Anterior cingulate cortex (tissue), 58 donors: ENCODE measurements at places on chromosomes 4 and X.
A peak's percentile ranks its signal among the peaks of the same experiment; 100 is the strongest.

DNA sequence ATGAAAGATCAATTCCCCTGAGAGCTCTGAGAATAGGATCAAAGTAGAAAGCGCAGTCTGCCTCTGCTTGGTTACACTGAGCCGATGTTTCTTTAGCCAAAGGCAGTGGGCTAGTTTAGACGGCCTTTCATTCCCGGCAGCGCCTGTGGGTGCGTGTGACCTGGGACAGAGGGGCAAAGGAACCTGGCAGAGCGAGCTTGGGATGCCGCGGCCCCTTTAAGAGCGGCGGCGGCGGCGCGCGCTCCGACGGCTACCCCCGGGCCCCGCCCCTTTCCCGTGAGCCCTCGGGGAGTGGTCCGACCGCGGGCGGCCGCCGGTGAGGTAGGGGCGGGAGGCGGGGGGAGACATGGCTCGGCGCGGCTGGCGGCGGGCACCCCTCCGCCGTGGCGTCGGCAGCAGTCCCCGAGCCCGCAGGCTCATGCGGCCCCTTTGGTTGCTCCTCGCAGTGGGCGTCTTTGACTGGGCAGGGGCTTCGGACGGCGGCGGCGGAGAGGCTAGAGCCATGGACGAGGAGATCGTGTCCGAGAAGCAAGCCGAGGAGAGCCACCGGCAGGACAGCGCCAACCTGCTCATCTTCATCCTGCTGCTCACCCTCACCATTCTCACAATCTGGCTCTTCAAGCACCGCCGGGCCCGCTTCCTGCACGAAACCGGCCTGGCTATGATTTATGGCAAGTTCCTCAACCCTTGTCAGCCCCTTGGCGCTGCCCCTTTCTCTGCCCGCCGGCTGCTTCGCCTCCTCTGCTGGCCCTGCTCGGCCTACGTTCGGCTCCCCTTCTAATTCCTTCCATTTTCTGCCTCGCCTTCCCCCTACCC, at the start of gene SLC9A6:
TSS of gene SLC9A6 (plus strand) at position 279 of the 816 bp plus-strand sequence. CDS start at position 503, 224 bp downstream.
- peak; percentile 56 for DNase-seq

GRCh38 chrX:122622795-122623194, 561.3 kb upstream of the GRIA3 start:
- DNase-seq = no peak

DNA sequence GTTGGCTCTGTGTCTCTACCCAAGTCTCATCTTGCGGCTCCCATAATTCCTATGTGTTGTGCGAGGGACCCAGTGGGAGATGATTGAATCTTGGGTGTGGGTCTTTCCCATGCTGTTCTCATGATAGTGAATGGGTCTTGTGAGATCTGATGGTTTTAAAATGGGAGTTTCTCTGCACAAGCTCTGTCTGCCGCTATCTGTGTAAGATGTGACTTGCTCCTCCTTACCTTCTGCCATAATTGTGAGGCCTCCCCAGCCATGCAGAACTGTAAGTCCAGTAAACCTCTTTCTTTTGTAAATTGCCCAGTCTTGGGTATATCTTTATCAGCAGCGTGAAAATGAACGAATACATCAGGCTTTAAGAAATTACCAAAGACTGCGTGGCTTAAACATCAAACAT, 31.2 kb downstream of the STIM2 start:
- no peak for DNase-seq

- no peak for DNase-seq
These were observed 30.8 kb downstream of the DOK7 start for GRCh38 chr4:3493720-3494461.

- DNase-seq = no peak
These were observed 155.8 kb downstream of the TSPAN5 start for GRCh38 chr4:98502624-98503023.

- DNase-seq = no peak
These were observed 321.7 kb upstream of the FSTL5 start for GRCh38 chr4:162485486-162485885.

GRCh38 chrX:64536736-64537135, 141.5 kb upstream of the MTMR8 start:
- no peak for DNase-seq

- no peak for DNase-seq
These were observed 6.5 kb upstream of the USP46 start for GRCh38 chr4:52665592-52665991.

- DNase-seq = no peak
These were observed 1039.7 kb downstream of the RAPGEF2 start for GRCh38 chr4:160142579-160142978.

GRCh38 chrX:136623396-136623795, 24.6 kb upstream of the CD40LG start:
- no peak for DNase-seq

DNA sequence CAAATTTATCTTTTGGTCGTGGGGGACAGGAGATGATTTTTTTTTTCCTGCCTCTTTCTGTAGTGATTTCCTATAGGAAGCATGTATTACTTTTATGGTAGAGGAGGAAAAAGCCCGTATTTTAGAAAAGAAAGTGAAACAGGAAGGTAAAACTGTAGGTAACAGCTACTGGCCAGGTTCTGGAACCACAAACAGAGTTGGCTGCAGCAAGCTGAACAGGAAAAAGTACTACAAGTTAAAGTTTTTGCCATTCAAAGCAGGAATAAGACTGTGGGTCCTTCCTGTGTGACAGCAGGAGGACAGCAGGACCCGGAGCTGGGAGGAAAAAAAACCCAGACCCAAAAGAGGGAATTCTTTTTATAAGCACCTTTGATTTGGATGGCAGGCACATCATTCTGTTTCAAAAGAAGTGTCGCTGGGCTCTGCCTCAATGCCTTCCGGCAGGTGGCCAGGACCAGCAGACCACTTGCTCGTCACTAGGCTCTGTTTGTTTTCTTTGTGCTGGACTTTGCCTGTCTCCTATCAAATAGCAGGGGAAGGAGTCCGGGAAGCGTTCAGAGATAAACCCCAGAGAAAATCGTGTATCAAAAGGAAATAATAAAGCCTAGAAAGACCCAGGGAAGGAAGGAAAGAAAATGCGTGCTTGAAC, 277.9 kb downstream of the ADGRA3 start:
- no peak for DNase-seq

GRCh38 chr4:188433741-188434315, 294.6 kb downstream of the TRIML1 start:
- no peak for DNase-seq

- DNase-seq = no peak
These were observed 55.3 kb upstream of the KCNIP4 start for GRCh38 chr4:22003878-22004277.

DNA sequence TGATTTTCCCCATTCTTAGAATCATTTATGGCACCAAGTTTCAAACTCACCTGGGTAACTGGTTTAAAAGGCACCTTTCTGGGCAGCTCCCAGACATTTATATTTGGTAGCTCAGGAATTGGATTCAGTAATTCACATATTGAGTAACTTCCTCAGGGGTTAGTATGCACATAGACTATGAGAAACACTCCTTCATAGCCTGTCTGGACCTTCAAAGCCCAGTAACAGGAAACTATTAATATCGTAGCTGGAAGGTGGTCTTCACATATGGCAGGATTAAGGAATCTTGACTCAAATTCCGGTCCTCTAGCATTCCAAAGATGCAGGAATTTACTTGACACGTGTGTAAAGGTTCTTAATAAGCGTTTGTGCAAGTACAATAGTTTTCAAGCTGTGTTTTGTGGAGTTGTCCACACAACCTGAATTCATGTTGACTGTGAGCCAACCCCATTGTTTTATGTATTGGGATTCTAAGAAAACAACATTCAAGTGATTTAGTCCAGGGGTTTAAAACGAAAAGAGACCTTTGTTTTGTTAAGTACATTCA, 78.4 kb downstream of the PLS3 start:
- no peak for DNase-seq

GRCh38 chr4:5110901-5111300, 59.6 kb downstream of the STK32B start:
- no peak for DNase-seq

GRCh38 chrX:17007134-17007768, 60.8 kb downstream of the REPS2 start:
- DNase-seq = no peak

GRCh38 chr4:36716874-36717273, 435.5 kb downstream of the DTHD1 start:
- DNase-seq = no peak

- DNase-seq = no peak
These were observed 7.9 kb downstream of the C4orf17 start for GRCh38 chr4:99518601-99519295.

- no peak for DNase-seq
These were observed 28.4 kb downstream of the SMARCA1 start for GRCh38 chrX:129494887-129495286.

- DNase-seq = no peak
These were observed 7.5 kb downstream of the P2RY4 start for GRCh38 chrX:70252491-70252890.

DNA sequence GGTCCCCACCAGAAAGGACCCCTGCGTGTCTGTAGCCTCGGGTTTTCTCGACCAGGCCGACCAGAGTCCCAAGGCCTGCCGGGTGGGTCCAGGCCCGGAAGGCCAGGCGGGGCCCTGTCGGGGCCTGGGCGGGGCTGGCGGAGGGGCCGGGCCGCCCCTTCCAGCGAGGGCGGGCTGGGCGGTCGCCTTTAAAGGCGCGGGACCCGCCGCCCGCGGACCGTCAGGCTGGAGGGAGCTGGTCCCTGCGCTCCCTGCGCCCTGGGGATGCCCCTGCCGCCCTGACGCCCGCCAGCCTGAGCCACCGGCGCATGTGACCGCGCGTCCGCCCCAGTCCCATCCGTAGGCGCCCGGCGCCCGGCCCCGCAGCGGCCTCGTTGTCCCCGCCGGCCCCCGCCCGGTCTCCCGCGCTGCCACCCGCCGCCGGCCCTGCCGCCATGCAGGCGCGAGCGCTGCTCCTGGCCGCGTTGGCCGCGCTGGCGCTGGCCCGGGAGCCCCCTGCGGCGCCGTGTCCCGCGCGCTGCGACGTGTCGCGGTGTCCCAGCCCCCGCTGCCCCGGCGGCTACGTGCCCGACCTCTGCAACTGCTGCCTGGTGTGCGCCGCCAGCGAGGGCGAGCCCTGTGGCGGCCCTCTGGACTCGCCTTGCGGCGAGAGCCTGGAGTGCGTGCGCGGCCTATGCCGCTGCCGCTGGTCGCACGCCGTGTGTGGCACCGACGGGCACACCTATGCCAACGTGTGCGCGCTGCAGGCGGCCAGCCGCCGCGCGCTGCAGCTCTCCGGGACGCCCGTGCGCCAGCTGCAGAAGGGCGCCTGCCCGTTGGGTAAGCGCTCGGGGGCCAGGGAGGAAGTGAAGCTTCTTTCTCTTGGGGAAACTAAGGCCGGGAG, at the start of gene HTRA3:
TSS of gene HTRA3 (plus strand) at position 220 of the 883 bp plus-strand sequence. CDS start at position 435, 215 bp downstream.
- DNase-seq = no peak

DNA sequence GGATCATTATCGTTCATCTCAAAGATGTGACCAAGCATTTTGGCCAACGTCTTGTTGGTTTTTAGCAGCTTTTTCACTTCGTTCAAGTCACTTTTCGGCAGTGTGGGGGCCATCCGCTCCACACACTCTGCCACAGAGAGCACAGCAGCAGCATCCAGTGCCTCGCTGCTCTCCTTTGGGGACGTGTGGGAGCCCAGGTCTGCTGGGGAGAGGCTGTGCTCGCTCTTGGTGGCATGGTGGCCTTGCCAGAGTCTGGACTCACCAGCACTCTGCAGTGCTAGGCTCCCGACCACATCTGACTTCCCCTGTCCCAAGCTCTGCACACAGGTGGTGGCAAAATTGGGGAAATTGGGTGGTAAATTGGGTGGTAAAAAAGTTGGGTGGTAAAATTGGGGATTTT, 50.6 kb downstream of the GPR50 start:
- no peak for DNase-seq

DNA sequence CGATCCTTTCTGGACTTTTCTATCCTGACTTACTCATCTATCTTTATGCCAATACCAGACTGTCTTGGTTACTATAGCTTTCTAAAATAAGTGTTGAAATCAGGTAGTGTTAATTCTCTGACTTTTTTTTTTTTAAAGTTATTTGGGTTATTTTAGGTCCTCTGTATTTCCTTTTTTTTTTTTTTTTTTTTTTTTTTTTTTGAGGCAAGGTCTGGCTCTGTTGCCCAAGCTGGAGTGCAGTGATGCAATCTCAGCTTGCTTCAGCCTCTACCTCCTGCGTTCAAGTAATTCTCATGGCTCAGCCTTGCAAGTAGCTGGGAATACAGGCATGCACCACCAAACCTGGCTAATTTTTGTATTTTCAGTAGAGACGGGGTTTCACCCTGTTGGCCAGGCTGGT, 2.8 kb upstream of the NELFA start:
- DNase-seq = no peak

- no peak for DNase-seq
These were observed 657 bp downstream of the TCEAL8 start for GRCh38 chrX:103254171-103254824.

- DNase-seq = peak; percentile 17
These were observed 78.8 kb upstream of the BCOR start for GRCh38 chrX:40176351-40177116.

DNA sequence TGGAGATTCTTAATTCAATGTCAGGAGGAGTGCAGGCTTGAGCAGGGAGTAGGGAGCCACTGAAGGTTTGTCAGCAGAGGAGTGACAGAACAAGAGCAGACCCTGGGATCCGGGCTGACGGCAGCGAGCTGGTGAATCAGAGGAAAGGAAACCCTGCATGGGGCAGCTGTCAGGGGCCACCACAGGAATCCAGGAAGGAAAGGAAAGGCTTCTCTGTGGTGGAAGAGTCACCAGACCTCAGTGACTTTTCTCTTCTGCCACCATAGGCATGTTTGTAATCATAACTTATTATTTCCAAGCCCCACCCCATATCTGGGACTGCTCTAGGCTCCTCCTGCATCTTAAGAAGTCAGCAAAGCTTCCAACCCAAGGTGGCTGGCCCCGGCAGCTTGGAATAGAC, 150.9 kb downstream of the BCOR start:
- no peak for DNase-seq

- DNase-seq = no peak
These were observed 64.6 kb upstream of the PAGE1 start for GRCh38 chrX:49760290-49760890.

GRCh38 chrX:154365997-154366665, 8.3 kb downstream of the FLNA start:
- DNase-seq = no peak

GRCh38 chrX:150213481-150214030, 149.6 kb upstream of the MAMLD1 start:
- DNase-seq = no peak

DNA sequence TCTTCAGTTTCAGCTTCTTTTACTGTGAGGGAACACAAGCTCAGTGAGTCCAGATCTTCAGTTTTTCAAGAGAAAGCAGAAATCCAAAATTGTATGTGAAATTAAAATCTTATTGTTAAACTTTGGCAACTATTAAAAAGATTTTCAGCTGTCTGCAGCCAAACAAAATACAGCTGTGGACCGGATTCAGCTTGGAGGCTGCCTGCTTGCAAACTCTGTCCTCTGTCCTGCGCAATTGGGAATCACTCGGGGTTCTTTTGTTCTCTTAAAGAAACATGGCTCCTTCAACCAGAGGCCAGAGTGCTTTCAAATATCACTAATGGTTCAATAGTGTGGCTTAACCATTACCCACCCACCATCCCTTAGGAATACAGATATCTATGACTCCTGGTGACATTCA, 201.2 kb downstream of the CHIC2 start:
- no peak for DNase-seq
